CD4-positive, alpha-beta T cell treated with Interleukin-2 at 100 ng/mL for 4 hours (primary cell): ENCODE measurements at places on chromosomes 4 and X.

DNA sequence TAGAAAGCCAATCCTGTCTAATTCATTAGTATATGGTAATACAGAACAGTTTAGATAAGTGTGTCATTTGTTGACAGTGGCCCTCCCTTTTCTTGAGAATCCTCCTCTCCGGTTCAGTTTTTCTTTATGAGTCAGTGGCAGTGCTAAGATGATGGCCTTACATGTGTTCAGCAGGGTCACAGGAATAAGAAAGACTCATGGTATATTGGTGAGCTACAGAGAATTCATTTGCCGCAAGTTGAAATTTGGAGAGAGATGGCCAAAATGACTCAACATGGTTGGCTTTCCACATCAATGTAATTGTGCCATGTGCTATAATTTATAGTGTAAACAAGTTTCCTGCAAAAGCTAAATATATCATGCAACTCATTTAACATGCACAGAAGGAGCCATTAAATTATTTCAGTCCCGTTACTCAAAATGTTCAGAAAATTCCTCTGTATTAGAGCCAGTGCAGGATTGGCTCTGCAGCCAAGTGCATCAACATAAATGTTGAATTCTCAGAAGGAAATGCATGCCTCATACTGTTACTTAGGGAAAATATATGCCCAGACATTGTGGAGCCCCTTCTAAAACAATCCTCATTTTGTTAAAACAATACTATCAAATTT lies 374.3 kb downstream of the AFF2 start:
- DNase-seq = no peak

GRCh38 chr4:15864651-15865566 lies 73.6 kb downstream of the FGFBP1 start:
- DNase-seq = no peak

- DNase-seq = no peak
These were observed 7.6 kb downstream of the PRRG3 start for GRCh38 chrX:151702741-151703340.

GRCh38 chr4:152112887-152113286 lies 352.1 kb upstream of the GATB start:
- no peak for DNase-seq

- no peak for DNase-seq
These were observed 1.3 kb downstream of the QDPR start for GRCh38 chr4:17510582-17510981.

- no peak for DNase-seq
These were observed 19.3 kb upstream of the ABLIM2 start for GRCh38 chr4:8177956-8178355.

DNA sequence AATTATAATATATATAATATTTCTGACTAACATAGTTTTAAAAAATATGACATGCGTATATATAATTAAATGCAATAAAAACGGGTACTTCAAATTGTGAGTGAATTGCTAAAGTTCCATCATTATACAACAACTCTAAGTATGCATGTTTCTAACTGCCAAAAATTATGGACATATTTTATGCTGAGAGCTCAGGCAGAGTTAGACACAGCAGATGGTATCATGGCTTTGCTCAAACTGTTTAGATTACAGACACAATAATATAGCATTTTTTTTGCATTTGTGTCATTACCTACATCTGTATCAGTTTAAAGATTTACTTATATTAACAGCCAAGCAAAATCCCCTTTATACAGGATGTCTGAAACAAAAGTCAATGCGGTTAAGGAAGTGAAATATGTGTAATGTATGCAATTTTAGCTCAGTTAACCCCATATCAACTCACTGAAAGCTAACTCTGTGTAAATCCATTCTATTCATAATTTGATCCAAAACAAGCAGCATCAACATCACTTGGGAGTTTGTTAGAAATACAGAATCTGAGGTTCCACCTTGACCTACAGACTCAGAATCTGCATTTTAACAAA lies 119.1 kb upstream of the CNKSR2 start:
- DNase-seq = no peak

- no peak for DNase-seq
These were observed 1348.8 kb downstream of the STIM2 start for GRCh38 chr4:28209371-28209924.

DNA sequence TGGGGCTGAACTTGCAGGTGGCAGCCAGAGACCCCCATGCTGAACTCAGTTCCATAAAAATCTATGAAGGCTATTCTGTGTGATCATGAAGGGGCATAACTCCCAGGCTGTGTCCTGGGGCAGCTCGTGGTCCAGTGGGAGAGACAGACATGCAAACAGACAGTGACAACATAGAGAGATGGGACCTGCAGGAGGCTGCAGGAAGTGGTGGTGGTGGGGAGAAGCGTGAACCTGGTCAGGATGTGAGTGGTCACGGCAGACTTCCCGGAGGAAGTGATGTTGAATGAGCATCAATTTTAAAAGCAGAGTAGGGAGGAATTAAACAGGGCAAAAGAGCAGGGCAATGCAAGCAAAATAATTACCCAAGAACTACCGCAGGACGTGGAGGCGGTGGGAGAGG lies 23.2 kb upstream of the SORCS2 start:
- DNase-seq = no peak

- no peak for DNase-seq
These were observed 55.7 kb upstream of the CCDC160 start for GRCh38 chrX:134181275-134181660.

- no peak for DNase-seq
These were observed 270.0 kb upstream of the GNPDA2 start for GRCh38 chr4:44996276-44996845.

DNA sequence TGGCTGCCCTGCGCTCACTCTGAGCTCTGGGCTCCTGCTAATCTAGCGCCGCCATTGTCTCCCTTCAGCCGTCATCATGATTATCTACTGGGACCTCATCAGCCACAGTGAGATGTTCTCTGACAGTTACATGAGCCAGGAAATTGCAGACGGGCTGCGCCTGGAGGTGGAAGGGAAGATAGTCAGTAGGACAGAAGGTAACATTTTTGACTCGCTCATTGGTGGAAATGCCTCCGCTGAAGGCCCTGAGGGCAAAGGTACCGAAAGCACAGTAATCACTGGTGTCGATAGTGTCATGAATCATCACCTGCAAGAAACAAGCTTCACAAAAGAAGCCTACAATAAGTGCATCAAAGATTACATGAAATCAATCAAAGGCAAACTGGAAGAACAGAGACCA lies 21.8 kb upstream of the PIN4 start:
- no peak for DNase-seq

DNA sequence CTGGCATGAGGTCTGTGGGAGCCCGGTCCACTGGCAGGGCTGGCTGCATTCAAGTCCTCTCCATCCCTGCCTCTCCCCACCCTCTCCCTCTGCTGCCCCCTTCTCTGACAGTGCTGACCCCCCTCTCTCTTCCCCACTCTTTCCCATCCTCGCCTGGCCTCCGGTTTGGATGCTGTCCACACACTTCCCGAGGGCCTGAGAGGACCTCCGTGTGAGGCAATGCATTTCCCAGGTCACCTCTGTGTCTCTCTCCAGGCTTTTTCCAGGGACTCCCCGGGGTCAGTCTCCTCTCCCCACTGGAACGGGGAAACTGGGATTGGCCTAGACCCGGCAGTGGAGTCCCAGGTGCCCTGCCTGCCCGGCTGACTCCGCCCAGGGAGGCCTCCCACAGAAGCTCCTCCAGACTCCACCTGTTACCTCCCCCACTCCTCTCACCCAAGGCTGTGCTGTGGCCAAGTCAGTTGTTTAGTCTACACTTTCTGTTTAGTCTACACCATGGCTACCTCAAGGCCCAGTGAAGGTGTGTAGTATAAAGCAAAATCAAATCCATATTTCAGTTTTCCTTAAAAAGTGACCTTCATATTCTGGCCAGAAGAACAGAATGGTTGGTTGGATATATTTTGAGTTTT lies 146.8 kb downstream of the PTTG2 start:
- DNase-seq = no peak

DNA sequence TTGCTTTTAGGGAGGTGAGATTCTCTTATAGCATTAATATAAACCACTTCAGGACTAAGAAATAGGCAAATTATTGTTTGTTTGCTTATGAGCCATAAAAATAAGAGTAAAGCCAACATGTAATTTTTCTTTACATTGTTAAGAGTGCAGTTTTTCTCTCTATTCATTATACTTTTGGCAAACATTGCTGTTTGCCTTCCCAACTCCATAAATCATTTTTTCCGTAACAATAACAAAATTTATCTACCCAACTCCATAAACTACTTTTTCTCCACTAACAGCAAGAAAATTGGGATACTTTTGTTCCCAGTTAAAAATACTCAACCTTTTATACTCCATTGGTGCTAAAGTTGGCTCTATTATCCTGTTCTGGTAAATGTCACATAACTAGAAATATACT lies 229.7 kb upstream of the GPRIN3 start:
- no peak for DNase-seq

GRCh38 chrX:107563824-107564223 lies 64.5 kb upstream of the PRPS1 start:
- DNase-seq = no peak

DNA sequence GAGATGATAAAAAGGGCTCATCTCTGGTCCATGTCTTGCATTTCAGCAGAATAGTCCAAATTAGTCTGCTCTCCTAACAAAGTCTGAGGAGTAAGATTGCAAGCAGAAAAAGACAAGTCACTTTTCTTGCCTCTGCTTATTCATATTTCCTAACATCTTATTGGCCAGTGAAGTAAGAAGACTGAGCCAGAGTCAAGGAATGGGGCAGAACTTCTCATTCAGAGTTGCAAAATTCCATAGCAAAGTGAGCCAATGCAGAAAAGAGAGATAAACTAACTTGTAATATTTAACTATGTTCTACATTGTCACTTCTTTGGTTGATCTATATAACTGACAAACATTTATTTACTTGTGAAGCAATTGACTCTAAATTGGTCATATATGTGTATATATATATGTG lies 2304.0 kb downstream of the ARAP2 start:
- no peak for DNase-seq

DNA sequence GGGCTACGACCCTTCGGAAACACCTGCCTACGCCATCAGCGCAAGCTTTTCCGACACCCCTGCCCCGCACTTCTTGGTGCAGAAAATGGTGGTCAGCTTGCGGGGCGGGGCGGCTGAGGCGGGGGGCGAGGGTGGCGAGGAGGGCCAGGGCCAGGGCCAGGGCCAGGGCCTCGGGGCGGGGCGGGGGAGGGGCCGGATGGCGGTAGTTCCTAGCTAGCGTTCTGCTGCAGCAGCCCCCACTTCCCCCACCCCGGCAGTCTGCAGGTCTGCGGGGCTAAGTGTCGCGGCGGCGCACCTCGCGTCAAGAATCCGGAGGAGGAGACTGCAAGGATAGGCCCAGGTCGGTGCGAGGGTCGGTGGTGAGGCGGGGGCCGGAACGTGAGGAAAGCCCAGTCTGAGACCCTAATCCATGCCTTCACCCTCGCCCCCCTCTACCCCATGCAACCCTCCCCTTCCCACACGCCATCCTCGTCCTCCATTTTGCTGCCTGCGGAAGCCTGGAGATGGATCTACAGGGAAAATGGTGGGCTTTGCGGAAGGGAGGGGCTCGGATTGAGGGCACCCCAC lies 600 bp downstream of the BEX4 start:
- peak; percentile 32 for DNase-seq

DNA sequence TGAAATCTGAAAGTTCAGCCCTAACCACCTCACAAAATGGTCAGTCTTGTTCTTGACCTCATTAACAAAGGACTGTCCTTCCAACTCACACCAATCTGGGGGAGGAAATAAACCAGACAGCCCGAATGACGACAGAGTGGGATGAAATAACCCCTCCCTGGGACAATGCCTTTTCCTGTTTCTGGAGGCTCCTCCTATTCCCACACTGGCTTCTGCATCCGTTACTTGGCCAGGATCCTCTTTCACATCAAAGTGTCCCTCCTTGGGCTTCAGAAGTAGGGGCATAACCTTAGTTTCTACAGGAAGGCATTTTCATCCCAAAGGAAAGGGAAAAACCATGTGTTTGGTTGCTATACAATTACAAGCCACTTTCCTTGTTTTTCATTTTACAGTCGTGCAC lies 59.8 kb upstream of the RPL34 start:
- DNase-seq = no peak

DNA sequence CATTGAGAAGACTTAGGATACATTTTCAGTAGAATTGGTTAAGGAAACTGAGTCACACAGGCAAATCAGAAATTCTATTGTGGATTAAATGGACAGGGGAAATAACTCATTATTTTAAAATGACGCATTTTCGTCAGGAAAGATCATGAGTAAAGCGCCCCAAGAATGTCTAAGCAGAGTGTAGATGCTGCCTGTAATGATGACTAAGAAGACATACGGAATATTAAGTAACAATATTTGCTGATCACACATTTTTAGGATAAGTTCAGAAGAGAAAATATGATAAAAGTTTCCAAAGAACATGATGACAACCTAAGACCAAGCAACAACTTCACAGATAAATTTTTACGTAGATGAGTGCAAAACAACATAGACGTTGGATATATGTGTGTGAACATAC lies 596.3 kb upstream of the TENM3 start:
- DNase-seq = no peak

DNA sequence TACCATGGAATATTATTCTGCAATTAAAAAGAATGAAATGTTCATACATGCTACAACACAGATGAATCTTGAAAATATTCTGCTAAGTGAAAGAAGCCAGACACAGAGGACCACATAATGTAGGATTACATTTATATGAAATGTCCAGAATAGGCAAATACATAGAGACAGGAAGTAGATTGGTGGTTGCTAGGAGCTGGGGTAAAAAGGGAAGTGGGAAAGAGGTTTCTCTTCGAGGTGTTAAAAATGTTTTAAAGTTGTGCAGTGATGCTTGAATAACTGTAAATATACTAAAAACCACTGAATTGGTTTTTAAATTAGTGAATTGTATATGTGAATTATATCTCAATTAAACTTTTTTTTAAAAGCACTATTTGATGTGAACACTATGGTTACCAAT lies 3.6 kb upstream of the NXT2 start:
- DNase-seq = no peak

DNA sequence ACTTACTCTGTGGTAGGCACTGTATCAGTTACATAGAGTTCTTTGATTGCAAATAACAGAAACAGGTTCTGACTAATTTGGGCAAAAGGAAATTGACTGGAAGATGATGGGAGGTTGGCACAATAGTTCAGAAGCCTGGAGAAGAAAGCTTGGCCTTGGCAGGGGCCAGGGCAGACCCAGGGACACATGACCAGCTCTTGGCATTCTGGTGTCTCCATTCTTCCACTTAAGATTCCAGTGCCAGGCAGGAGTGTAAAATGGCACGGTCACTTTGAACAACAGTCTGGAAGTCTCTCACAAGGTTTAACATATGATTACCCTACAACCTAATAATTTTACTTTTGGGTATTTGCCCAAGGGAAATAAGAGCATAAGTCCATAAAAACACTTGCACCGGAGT lies 175.9 kb downstream of the BCOR start:
- no peak for DNase-seq

- no peak for DNase-seq
These were observed 53.9 kb upstream of the ZNF157 start for GRCh38 chrX:47316276-47317025.
